ENCODE measurements at places on chromosomes 1 and 21. TPM values are rescaled to one million over a fixed set of nuclear protein-coding genes. Genes with fewer than 3 reads are reported as not detected.

DNA sequence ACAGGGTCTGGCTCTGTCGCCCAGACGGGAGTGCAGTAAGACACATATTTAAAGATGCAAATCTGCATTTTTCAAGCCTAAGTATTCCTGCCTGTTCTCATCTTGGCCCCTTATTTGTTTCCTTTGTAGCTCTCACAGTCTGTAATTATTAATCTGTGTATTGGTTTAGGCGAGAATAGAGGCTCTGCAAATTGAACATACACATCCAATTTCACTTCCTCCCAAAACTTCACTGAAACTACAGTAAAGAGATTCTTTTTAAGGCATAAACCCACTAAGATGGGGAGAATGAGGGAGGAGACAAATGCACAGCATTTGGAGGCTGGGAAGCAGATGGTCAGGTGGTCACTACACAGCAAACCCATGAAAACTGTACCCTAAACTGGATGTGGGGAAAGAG is 21.0 kb downstream of the HMGN2 start:
- peaks cover 10% of the 10 kb centered on the region for H3K4me1 ChIP-seq
- H3K4me3 ChIP-seq = no peak overlapping the region
- no peak for DNase-seq
- H3K36me3 ChIP-seq = no peaks in the 10 kb centered on the region
- no peaks in the 10 kb centered on the region for H3K27me3 ChIP-seq

DNA sequence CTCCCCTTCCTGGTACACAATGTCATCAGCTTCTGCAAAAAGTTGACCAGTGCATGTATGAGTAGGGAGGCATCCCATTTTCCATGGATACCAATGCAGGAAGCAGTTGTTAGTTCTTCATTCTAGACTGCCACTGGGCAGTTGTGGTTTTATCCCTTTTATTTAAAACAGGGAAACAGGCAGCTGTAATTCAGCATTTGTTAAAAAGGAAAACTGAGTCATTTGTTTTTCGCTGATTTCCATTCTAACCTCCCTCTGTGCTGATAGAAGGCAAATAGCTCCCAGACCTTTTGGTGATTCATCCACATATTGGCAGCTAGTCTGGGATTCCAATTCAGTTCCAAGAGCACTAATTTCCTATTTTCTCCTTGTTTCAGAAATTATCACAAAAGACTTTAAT is 21.1 kb upstream of the ABCA4 start:
- no peaks in the 10 kb centered on the region for H3K4me1 ChIP-seq
- H3K36me3 ChIP-seq = no peaks in the 10 kb centered on the region

DNA sequence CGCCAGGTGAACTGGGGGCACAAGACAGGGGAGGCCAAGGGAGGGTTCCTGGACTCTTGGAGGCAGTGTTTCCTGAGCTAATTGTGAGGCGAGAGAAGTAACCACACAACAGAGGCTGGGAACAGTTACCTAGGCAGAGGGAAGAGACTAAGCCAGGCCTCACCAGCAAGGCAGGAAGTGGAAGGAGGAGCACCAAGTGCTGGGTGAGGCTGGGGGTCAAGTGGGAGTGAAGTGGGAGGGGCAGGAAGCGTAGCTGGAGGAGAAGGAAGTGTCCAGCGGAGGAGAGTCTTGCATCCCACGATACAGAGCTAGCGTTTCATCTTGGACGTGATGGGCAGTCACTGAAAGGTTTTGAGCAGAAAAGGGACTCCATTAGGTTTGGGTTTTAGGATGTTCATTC is 48.3 kb upstream of the CAPZB start:
- H3K27me3 ChIP-seq = no peaks in the 10 kb centered on the region
- H3K4me3 ChIP-seq = no peak overlapping the region
- no peak overlapping the region for H3K27ac ChIP-seq
- no peak for DNase-seq
- H3K36me3 ChIP-seq = no peaks in the 10 kb centered on the region

GRCh38 chr1:28909198-28909597 is 5.2 kb upstream of the EPB41 start:
- H3K27me3 ChIP-seq = no peaks in the 10 kb centered on the region
- peaks cover 14% of the 10 kb centered on the region for H3K4me1 ChIP-seq
- H3K36me3 ChIP-seq = peaks cover 6% of the 10 kb centered on the region
- no peak overlapping the region for H3K4me3 ChIP-seq
- H3K27ac ChIP-seq = no peak overlapping the region
- no peak for DNase-seq

DNA sequence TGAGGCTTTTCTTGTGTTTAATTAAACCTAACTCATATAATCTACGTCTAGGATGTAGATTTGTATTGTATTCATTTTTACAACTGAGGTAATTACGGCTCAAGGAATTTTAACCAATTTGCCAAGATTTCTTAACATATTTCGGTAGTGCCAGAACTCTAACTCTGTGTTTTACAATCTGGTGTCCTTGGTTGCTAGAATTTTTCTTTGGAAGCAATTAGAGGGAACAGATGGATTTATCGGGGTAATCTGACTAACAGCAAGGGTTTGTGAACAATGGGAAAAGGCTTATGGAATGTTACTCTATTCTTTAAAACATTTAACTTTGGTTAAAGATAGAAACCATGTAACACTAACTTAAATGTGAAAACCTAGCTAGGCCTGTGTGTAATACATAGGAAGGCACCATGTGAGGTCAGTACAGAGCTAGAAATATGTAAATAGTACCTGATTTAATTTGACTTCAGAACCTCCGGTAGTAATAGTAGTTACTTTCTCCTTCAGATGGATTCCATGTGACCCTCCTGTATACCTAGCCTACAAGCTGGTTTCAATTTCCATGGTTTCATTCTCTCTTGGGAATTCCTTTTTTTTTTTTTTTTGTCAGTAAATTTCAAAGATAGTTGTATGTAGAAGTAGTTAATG is 1.2 kb downstream of the MTF2 start:
- no peaks in the 10 kb centered on the region for H3K27me3 ChIP-seq
- H3K36me3 ChIP-seq = peaks cover 25% of the 10 kb centered on the region
- DNase-seq = peak; percentile 38
- peaks cover 44% of the 10 kb centered on the region for H3K4me1 ChIP-seq

GRCh38 chr1:63329621-63330330 is 7.4 kb downstream of the FOXD3 start:
- peaks cover 80% of the 10 kb centered on the region for H3K27me3 ChIP-seq
- H3K4me1 ChIP-seq = peaks cover 28% of the 10 kb centered on the region
- H3K4me3 ChIP-seq = no peak overlapping the region
- no peak for DNase-seq
- peaks cover 3% of the 10 kb centered on the region for H3K36me3 ChIP-seq

- no peak for DNase-seq
- peak overlapping the region; percentile 71 for H3K27ac ChIP-seq
Observed at GRCh38 chr1:89354205-89354604, 9.7 kb upstream of the GBP6 start.

- H3K27me3 ChIP-seq = no peaks in the 10 kb centered on the region
- H3K36me3 ChIP-seq = no peaks in the 10 kb centered on the region
- H3K27ac ChIP-seq = no peak overlapping the region
- no peaks in the 10 kb centered on the region for H3K4me1 ChIP-seq
- no peak overlapping the region for H3K4me3 ChIP-seq
- no peak for DNase-seq
Observed at GRCh38 chr1:94298861-94299260, 61.5 kb upstream of the ARHGAP29 start.

DNA sequence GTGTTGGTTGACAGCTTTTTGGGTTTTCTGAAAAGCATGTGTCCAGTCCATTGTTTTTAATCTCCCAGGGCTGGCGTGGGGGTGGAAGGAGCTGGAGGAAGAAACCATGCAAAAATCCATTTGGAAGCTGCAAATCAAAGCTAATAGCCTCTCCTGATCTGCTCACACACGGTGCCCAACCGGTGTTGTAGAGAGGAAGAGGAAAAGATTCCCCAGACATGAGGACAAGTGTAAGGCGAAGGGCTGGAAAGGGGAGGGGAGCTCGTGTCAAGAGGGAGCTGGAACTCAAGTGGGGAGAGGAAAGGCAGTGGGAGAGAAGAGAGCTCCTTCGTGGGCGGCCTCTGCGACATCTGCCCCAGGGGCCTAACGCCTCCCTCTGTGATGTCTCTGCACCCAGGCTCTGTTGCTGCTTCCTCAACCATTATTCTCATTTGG is 112.3 kb upstream of the IRF2BP2 start:
- no peaks in the 10 kb centered on the region for H3K36me3 ChIP-seq
- peak overlapping the region; percentile 75 for H3K27ac ChIP-seq
- H3K4me3 ChIP-seq = no peak overlapping the region
- peaks cover 66% of the 10 kb centered on the region for H3K4me1 ChIP-seq
- H3K27me3 ChIP-seq = no peaks in the 10 kb centered on the region

GRCh38 chr1:97013941-97014340 is 292.4 kb downstream of the PTBP2 start:
- H3K36me3 ChIP-seq = no peaks in the 10 kb centered on the region
- peaks cover 6% of the 10 kb centered on the region for H3K27me3 ChIP-seq
- no peak overlapping the region for H3K4me3 ChIP-seq

DNA sequence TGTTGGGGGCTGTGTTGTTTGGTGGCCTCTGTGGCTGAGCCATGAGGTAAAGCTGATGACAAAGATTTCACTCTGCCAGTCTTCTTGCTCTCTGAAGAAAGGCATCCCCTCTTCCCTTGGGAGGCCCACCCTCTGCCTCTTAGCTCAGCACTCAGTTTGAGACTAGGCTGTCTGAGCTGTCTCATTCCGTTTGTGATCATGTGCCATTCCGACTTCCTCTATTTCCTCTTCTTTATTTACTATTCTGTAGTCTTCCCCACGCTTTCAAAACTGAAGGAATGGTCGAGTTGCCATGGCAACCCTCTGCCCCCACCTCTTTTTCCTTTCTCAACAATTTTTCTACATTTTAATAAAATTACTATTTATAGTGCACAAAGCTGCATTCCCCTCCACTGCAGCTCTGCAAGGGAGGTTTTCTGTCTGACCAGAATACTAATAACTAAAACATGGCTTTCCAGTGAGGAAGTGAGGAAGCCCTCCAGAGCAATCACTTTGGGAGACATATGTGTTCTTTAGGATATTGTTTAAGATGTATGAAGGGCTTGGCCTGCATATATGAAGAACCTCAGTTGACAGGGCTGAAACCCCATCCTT is 30.8 kb downstream of the KCNA3 start:
- peaks cover 28% of the 10 kb centered on the region for H3K36me3 ChIP-seq
- peaks cover 56% of the 10 kb centered on the region for H3K4me1 ChIP-seq
- peak overlapping the region; percentile 43 for H3K27ac ChIP-seq
- no peaks in the 10 kb centered on the region for H3K27me3 ChIP-seq

- DNase-seq = no peak
- no peak overlapping the region for H3K4me3 ChIP-seq
- peaks cover 11% of the 10 kb centered on the region for H3K36me3 ChIP-seq
- peak overlapping the region; percentile 68 for H3K27ac ChIP-seq
- no peaks in the 10 kb centered on the region for H3K27me3 ChIP-seq
Observed at GRCh38 chr1:193187114-193187513, 701 bp upstream of the B3GALT2 start.

Gene OR2L3
- not detected for total RNA-seq

Gene AKNAD1
- total RNA-seq = not detected

Gene KRTAP26-1
- total RNA-seq = not detected

Gene OPN3
- total RNA-seq = 18.1 TPM

Gene NBPF19
- total RNA-seq = 39.6 TPM

Gene SPRR2E
- not detected for total RNA-seq

Gene AMPD1
- not detected for total RNA-seq

Gene ADGRB2
- total RNA-seq = 0.27 TPM

Gene SLC22A15
- total RNA-seq = 0.20 TPM

Gene AGT
- total RNA-seq = not detected

Gene SYT14
- not detected for total RNA-seq

Gene KRTAP7-1
- not detected for total RNA-seq

Gene MTMR11
- total RNA-seq = 2.8 TPM

Measured in activated CD4-positive, alpha-beta T cell treated with anti-CD3 and anti-CD28 coated beads, Interleukin-2, amount 10 ng/mL, durations not matched to agents 7 days and 5 days (primary cell).